ENCODE measurements at places on chromosomes 13 and 19.

DNA sequence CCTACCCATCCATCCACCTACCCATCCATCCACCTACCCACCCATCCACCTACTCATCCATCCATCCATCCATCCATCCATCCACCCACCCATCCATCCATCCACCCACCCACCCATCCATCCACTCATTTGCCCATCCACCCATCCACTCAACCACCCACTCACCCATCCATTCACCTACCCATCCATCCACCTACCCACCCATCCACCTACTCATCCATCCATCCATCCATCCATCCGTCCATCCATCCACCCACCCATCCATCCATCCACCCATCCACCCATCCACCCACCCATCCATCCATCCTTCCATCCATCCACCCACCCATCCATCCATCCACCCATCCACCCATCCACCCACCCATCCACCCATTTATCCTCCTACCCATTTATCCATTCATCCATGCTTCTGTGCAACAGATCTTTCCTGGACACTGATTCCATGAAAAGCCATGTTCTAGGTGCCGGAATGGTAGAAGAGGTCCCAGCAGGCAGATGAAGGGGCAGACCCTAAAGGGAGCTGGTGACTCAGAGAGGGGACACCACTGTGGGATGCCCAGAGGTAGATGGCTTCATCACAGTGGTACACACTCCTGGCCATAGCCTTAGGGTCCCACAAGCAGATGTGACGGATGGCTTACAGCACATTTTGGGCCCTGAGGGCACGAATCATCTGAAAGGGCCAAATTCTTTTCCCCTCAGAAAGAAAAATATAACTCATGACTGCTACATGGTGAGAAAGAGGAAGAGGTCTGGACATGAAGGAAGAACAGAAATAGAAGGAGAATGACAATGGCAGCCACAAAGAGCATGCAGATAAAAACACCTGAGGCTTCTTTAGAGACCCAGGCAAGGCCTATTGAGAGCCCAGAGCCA is 76.0 kb downstream of the KCTD15 start:
- no peak for DNase-seq

DNA sequence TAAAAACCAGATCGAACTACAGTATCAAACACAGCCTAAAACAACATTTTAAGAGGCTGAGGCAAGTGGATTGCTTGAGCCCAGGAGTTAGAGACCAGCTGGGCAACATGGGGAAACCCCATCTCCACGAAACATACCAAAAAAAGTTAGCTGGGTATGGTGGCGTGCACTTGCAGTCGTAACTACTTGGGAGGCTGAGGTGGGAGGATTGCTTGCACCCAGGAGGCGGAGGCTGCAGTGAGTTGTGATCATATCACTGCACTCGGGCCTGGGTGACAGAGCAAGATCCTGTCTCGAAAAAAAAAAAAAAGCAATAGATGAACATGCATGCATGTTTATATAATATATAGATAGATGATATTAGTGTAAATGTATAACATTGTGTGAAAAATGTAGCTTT is 5.2 kb upstream of the MRPS31 start:
- no peak for DNase-seq

GRCh38 chr13:22662771-22663170 is 518.0 kb upstream of the SGCG start:
- no peak for DNase-seq

DNA sequence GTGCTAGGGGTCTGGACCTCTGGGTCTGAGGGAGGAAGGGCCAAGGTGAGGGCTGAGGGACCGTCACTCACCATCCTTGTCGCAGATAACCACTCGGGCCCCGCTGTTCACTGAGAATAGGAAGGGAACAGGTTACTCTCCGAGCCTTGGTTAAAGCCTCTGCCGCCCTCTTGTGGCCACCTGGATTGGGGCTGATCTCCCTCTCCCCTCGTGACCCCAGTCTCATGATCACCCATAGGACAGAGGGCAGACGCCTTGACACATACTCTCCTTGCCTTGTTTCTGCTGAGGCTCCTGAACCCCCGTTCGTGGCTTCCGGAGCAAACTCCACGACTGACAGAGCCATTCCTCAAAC is 580 bp downstream of the HSD17B14 start:
- DNase-seq = peak; percentile 73

DNA sequence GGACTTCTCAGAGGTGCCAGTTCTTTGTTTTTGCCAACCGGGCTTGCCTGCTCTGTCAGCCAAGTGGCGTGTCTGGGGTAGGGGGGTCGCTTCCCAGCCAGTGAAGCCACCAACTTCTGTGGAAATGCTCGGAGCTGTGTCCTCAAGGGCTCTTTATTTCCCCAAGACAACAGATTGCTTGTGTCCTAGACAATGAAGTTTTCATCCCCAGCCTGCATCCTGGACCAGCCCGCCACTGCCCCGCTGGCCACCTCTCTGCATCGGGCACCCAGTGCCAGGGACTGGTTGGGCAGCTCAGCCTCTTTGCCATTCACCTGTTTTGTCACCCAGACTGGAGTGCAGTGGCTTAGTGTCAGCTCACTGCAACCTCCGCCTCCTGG is 3.7 kb downstream of the RAB11B start:
- no peak for DNase-seq

- no peak for DNase-seq
Measured at GRCh38 chr19:46383846-46384245, 29.5 kb downstream of the CCDC8 start.

DNA sequence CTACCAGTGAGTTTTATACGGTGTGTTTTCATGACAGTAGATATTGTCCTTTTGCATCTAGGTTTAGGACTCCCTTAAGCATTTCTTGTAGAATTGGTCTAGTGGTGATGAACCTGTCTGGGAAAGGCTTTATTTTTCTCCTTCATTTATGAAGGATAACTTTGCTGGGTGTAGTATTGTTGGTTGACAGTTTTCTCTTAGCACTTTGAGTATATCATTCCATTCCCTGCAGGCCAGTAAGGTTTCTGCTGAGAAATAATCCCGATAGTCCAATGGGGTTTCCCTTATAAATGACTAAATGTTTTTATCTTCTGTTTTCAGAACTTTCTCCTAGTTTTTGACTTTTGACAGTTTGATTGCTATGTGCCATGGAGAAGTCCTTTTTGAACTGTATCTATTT is 57.2 kb downstream of the DNAJC3 start:
- DNase-seq = no peak

DNA sequence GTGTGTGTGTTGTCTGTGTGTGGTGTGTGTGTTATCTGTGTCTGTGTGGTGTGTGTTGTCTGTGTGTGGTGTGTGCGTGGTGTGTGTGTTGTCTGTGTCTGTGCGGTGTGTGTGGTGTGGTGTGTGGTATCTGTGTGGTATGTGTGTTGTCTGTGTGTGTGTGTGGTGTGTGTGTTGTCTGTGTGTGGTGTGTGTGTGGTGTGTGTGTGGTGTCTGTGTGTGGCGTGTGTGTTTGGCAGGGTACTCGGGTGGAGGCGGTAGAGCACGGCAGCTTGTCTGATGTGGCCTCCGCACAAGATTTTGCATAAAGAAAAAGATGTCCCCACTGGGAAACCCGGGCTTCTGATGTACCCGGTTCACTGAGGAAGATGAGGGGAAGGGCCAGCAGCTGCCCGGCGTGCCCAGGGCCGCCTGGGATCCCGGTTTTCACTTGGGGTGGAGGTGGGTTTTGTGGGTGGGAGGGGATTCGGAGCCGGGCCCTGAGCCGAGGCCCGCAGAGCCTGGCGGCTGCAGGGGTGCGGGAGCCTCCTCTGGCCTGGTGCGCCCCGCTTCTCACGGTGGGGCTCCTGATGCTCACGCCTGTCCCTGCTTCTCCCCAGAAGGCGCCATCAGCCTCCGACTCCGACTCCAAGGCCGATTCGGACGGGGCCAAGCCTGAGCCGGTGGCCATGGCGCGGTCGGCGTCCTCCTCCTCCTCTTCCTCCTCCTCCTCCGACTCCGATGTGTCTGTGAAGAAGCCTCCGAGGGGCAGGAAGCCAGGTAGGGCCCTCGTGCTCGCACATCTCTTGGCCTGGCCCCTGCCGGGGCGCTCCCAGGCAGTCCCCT is 21.2 kb downstream of the HDGFL2 start:
- no peak for DNase-seq

GRCh38 chr19:28264556-28264955 is 948.4 kb downstream of the UQCRFS1 start:
- no peak for DNase-seq

DNA sequence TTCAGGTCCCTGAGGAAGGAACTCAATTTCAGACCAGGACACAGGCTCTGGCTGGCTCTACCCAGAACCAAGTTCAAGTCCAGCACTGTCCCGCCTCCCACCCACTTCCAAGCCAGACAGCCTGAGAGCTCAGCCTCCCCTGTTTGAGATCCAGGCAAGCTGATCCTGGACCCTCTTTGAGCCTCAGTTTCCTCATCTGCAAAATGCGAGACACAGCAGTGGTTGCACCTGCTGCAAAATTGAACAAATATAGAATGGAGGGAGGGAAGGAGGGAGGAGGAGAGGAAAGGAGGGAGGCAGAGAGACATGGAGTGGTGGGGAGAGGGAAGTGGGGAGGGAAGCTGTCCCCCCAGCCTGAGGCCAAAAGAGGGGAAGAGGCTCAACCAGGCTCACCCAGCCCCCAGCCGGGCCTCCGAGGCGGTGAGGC is 751 bp downstream of the TMEM221 start:
- no peak for DNase-seq

DNA sequence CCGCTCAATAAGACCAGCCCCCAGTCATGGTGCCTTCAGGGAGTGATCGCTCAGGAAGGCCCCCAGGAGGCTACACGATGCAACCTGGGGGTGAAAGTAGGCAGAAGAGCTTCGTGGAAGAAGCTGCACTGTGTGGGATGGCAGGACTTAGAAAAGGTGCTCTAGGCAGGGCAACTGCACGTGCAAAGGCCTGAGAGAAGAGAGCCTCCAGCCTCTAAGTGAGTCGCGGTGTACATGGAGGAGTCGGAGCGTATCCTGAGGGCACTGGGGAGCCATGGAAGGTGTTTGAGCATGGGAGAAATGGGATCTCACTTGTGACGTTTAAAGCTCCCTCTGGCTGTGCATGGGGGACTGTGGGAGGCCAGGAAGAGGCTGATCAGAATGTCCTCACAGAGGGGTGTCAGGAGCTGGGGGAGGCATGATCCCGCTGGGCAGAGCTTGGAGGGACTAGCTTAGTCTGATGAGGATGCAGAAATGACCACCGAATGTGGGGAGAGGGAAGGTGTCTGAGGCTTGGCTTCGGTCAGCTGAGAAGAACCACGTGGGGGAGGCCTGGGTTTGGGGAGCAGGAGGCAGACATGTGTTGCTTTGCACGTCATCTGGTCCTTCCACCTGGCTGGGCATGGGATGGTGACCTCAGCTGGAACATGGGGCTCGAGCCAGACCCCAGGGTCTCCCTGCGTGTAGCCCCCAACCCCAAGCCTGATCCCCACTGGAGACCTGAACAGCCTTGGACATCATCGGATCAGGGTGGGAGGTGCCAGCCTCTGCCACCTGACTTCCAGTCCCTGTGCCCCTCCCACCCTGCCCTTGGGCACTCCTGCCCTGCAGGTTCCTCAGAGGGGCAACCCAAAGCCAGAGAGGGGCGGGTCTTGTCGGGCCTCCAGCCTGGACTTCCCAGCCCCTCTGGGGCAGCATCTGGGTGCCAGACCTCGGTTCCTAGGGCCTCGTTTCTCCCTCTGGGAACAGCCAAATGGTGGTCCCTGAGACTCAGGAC is 1.1 kb downstream of the APC2 start:
- DNase-seq = no peak
